ENCODE measurements at places on chromosomes 6 and 20.
A peak's percentile ranks its signal among the peaks of the same experiment; 100 is the strongest.

DNA sequence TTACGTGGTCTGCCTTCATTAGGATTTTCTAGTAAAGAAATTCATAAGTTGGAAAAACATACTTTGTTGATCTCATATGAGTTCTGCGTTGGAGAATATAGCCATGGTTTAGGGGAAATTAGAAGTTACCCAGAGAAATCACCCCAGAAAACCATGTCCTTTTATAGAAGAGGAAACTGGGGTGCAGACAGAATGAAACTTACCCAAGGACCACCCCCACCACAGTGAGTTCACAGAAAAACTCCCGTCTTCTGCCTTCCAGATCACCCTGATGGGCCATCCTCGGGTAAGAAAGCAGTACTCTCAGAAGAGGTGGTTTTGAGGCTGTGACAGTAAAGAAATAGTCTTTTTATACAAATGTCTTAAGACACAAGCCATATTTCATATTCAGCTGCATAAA is 25.1 kb upstream of the MAFB start:
- no peak for DNase-seq

GRCh38 chr6:101163611-101164010 is 229.9 kb upstream of the GRIK2 start:
- no peak for DNase-seq

DNA sequence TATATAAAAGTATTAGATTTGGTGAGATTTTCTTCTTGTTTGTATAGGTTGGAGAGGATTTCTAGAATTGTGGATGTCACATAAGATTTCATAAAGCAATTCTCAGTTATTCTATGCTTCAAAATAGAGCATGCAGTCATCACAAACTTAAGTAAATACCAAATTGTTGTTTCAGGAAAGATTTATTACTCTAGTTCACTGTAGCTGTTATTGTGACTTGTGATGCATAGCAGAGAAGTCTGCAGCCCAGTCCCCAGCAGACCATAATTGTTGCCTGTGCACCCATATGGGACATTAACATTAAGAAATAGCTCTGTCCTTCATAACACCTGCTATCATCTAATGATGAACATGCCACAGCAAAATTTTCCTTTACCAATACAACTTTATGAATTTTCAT is 228.0 kb upstream of the FAM83B start:
- DNase-seq: no peak

GRCh38 chr20:45836841-45837240 is 3.2 kb downstream of the SNX21 start:
- DNase-seq: no peak

DNA sequence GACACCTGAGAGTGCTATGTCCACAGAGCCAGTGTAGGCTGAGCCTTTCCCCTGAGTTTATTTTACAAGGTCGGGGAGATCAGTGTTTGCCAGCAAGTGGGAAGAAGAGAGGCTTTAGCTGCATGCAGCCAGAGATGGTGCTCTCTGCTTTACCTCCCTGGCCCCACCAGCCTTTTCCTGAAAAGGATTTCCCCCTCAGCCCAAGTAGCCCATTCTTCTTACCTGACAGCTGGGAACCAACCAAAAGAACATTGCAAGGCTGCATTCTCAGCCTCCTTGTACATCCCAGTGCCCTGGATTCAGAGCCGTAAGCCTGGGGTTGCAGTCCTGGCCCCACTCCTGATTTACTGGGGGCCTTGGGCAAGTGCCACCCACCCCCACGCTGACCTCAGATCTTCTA is 16.9 kb downstream of the SNPH start:
- no peak for DNase-seq

GRCh38 chr6:26550250-26550993 is 12.3 kb downstream of the HMGN4 start:
- peak; percentile 92 for DNase-seq

DNA sequence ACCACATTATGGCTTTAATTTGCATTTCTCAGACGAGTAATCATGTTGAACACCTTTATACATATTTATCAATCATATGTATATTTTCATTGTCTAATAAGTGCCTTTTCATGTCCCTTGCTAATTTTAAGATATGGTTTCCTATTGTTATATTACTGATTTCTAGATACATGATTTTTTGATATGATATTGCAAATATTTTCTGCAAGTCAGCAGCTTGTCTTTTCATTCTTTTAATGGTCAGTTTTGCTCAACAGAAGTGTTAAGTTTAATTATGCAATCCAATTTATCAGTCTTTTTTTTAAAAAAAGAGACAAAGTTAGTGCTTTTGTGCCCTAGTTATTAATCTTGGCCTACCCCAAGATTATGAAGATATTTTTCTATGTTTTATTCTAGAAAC is 1377.8 kb upstream of the CITED2 start:
- no peak for DNase-seq

DNA sequence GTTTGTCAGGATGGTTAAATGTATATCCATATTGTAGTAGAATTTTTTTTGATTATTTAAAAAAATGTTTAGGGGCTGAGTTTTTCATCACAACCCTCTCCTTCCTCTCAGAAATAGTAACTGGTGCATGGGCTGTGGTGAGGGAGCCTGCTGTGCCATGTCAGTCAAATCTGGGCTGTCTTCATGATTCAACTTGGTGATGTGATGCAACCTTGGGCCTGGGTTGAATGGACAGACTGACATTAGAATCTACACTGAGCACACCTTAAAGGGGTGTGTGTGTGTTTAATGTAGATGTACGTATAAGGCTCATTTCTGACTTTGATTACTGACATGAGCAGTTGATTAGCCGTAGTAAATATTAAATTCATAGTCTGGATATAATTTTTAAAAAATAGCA is 3.7 kb downstream of the TJAP1 start:
- DNase-seq: no peak

DNA sequence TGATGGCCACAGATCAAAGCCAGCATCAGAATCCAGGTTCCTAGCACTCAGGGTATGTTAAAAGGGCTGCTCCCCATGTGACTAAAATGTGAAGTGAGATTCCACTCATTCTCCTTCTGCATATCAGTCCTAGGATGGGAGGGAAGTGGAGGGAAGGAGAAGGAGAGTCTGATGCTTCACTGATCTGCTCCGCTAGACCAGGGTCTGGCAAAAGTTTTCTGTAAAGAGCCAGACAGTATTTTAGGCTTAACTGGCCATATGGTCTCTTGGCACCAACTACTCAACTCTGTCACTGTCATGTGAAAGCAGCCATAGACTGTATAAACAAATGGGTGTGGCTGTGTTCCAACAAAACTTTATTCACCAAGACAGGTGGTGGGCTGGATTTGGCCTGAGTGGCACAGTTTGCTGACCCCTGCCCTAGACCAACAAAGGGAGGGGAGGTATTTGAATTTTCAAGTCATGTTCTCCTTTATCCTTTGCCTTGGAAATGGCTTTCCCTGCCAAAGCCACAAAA is 22.6 kb downstream of the GHRH start:
- no peak for DNase-seq

- no peak for DNase-seq
These were observed 29.5 kb downstream of the STX11 start for GRCh38 chr6:144179828-144180227.

DNA sequence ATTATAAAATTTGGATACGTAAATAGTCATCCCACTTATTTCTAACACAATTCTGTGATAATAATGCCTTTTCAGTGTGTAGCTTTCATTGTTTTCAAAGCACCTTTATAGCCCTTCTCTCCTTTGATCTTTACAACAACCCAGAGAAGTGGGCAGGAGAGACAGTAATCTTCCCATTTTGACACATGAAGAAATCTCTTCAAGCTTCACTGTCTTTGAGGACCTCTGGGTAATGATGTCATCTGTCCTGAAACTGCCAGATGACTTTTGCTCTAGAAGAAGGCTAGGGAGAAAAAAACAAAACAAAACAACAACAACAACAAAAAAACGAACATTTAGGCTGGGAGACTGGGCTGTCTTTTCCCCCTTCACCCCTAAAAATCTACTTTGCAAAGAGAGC is 203.0 kb downstream of the KCNQ5 start:
- no peak for DNase-seq

- DNase-seq: no peak
These were observed 39.7 kb downstream of the MAP3K5 start for GRCh38 chr6:136752554-136752953.

DNA sequence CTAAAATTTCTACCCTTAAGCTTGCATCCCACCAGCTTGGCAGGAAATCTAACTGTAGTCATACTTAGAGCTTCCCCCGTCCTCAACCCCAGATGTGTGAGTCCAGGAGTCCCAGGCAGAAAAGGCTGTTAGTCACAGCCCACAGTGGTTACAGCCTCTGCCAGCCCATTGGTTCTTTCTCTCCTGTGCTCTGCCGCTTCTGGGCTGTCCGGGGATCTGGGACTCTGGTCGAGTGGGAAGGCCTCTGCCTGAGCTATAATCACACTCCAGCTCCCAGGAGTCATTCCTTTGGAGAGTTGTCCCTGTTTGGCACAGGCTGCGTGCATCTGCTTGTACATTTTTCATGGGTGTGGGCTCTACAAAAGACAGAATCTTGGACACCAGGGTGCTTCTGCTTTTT is 45.6 kb upstream of the FYN start:
- no peak for DNase-seq

- DNase-seq: no peak
These were observed 17.3 kb downstream of the PLN start for GRCh38 chr6:118565311-118565960.

DNA sequence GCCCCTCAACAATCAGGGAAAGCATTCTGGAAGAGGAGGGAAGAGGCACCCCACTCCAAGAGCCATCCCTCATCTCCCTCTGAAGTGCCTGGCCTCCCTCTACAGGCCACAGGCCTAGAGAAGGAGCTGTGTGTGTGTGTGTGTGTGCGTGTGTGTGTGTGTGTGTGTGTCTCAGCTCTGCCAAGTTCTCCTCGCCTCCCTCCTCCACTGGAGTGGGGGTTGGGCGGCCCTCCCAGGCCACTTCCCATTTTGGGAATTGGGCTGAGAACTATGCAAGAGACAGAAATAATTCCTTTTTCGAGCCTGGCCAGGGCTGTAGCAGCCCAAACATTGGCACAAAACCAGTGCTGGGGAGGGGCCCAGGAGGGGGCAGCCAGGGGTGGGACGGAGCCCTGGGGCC is 35.7 kb downstream of the KCNB1 start:
- peak; percentile 76 for DNase-seq

- DNase-seq: no peak
These were observed 211.5 kb upstream of the FOXA2 start for GRCh38 chr20:22795871-22796270.

DNA sequence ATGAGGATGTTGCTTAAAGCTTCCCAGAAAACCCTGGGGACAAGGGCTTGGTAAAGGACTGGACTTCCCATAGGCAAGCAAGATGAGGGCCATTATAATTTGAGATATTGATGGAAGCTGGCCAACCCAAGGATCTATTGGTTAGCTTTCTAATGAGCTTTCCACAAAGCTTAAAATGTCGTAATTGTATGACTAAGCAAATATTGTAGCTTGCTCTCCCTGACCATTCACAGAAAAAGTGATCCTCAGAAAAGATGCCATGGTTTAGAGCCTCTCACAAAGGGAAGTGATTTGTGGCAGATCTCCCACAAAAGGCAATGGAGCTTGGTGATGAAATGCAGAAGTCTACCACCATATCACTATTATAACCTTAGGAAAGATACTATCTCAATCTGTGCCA is 13.6 kb downstream of the IL17F start:
- no peak for DNase-seq

DNA sequence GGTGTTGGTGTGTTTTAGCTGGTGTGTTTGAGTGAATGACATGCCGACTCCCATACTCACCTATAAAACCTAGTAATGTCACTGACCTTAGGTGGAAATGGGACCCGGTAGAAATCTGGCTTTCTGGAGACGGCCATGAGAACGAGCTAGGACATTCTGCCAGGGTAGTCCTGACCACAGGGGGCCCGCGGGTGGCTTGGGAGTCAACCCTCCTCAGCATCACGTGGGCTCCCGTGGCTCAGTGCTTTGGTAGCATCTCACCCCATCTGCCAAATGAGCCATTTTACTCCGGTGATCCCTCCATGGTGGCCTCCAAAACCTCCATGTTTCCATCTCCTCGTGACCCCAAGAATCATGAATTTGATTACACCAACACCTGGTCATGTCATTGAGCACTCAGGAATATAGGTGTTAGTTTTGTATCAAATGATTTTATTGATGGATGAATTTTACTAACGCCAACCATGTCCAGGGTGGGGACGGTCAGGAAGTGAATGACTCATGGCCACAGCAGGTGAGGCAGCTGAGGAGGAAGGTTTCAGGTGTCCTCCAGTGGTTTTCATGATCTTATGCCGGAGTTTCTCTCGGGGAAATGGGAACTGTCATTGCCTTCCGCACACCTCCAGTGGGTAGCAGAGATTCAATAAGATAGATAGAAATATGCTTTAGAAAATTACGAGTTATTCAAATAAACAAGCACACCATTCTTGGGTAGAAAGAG is 195.0 kb downstream of the SYNDIG1 start:
- DNase-seq: no peak

- DNase-seq: no peak
These were observed 30.3 kb downstream of the UTRN start for GRCh38 chr6:144315226-144315980.

DNA sequence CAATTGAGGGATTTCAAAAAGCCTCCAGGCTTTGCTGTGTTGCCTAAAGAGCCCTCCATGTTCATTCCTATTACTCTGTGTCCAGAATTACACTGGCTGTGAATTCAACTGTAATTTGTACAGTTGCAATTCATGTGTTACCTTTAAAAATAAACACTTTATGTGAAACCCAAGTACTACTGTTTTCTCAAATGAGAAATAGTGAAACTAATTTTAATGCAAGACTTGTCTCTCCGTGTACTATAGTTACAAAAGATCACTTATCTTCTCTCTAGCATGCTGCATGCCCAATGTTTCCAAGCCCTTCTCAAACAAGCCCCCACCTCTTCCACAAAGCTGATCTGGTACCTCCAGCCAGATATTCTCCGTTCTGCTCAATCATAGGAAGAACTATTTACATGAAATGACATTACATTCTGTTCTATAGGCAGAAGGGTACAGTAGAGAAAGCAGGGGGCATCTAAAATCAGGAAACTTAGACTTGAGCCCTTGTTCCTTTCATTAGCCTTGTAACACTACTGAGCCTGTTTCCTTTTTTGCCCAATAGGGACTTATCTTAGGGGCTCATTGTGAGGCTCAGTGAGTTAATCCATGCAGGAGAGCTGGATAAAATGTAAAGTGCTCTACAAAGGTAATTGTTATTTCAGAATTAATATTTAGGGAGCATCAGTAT is 12.3 kb upstream of the COL9A1 start:
- DNase-seq: no peak

DNA sequence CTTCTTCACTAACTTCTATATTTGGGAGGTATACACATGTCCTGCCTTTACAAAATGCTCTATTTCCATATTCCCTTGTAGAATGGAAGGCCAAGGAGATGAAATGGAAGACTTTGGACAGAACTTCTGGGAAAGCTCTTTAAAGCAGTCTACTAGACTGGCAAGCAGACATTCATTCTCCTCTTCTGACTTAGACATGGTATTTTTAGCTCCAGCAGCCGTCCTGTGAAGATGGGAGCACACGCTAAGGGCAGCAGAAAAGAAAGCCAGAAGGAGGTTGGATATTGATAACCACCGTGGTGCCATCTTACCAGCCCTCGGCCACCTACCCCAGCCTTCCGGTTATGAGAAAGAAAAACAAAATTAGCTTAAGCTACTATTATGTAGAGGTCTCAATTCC is 70.1 kb upstream of the E2F3 start:
- no peak for DNase-seq

GRCh38 chr6:68639826-68640490 is 4.9 kb downstream of the ADGRB3 start:
- peak; percentile 33 for DNase-seq

- no peak for DNase-seq
These were observed 32.1 kb upstream of the BMP6 start for GRCh38 chr6:7693827-7694226.

GRCh38 chr20:9617940-9618339 is 103.5 kb downstream of the LAMP5 start:
- DNase-seq: peak; percentile 56

- no peak for DNase-seq
These were observed 22.7 kb downstream of the MTCL3 start for GRCh38 chr6:127496471-127496870.
